GOT3 (cell line): ENCODE measurements at places on chromosomes 3 and 15.

DNA sequence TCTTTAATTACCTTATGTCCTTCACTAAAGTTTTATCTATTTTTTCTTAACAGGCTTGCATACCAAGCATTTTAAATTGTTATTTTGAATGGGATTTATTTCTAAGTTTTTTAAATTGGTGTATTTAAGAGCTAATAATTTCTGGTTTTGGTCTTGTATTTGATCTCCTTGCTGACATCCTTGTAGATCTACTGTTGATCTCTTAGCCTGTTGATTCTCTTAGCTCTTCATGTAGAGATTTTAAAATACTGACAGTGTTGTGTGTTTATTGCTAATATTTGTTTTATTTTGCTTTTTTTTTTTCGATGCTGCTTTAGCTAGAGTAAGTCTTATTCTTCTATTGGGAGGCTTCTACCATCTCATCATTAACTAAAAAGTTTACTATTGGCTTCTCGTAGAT, 65.5 kb downstream of the PLCL2 start:
- DNase-seq: no peak

DNA sequence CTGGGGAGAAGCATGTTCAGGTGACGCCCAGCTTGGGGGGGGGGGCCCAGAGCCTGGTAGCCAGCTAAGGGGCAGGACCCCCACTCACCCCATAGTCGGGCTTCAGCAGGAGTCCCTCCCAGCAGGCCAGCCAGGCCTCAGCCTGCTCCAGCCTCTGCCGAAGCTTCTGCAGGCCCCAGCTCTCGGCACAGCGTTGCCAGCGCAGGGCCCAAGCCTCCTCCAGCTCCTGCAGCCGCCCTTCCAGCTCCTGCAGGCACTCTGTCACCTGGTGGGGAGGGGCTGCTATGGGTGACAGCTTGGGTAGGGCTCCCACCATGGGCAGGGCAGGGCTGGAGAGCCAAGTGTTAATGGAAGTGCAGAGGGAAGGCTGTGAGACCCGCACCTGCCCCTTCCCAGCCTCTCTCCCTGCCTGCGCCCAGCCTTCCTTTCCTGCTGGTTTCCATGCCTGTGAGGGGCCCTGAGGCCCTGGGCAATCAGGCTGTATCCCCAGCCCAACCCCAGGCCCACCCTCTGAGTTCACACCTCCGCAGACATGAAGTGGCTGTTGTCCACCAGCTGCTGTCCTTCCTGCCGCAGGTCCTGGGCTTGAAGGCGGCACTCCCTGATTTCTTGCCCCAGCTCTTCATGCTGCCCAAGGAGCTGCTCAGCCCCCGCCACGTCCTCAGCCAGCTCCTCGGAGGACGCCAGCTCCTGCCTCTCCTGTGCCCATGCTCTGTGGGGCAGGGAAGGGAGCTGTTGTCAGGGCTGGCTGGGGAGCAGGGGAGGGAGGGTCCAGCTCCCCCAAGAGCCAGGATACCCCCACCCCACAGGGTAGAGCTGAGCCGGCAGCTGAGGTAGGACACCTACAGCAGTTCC, 14.3 kb downstream of the PLA2G4B start:
- DNase-seq: no peak

DNA sequence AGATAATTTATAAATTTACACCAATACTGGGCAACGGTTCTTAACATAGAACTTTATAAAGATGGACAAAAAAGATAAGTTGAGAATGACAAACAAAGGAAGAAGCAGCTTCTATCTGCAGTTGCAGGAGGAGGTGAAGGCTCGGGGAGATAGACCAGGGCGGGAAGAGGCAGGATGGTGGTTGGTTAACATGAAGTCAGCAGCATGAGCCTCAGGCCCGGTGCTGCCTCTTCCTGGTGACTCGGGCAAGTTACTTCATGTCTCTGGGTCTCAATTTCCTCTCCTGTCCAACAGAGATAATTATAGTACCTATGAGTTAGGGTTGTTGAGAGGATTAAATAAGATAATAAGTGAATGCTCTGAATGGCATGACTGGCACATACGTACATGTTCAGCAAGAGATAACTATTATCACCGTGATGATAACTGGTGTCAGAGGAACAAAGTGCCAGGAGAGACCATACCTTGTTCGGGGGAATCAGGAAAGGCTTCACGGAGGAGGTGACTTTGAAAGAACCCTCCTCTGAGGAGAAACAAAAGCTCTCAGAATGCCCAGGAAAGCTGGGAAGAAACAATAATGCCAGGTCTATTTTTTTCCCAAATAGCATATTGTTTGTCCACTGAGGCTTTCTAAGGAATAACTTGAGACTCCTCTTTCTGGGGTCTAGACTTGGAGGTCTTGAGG, 4.4 kb downstream of the PAK6 start:
- no peak for DNase-seq

GRCh38 chr15:38636597-38636996, 72.0 kb upstream of the RASGRP1 start:
- no peak for DNase-seq

DNA sequence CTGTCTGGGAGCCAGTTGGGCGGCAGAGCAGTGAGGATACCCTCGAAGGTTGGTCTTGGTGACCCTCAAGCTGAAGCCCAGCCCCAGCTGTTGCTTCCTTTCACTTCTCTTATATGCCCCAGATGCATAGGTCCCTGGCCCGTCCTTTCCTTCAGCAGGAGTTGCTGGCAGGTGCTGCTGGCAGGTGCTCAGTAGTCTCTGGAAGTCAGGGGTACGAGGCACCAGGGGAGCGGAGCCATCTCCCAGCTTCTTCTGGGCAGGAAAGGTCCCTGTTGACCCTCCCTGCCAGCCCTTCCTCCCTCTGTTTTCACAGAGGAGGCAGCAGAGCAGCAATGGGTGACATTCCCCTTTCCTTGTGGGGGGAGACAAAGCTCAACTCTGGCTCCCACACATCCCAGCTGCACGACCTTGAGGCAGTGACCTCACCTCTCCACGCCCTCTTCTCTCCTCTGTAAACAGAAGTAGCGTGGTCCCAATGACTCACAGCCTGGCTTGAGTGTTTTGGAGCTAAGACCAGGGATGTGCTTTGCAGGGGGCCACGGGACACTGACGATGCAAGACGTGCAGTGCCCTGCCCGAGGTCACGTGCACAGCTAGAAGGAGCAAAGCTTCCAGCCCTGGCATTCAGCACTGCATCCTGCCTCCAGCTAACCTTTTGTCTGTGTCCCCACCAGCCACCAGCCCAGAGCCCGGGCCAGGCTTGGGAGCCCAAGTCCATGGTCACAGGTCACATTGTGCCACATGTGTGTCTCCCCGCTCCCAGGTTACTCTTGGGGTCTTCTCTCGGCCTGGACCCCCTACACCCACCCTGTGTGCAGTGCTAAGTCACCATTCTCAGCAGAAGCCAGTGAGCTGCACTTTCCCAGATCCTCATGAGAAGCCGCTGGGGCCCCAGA, 49.7 kb downstream of the SLC6A6 start:
- no peak for DNase-seq

- no peak for DNase-seq
Observed at GRCh38 chr15:49747340-49747739, 126.5 kb downstream of the DTWD1 start.

GRCh38 chr3:172126741-172127140, 87.4 kb downstream of the FNDC3B start:
- DNase-seq: no peak

- DNase-seq: no peak
Observed at GRCh38 chr3:197598404-197598980, 42.7 kb upstream of the BDH1 start.

DNA sequence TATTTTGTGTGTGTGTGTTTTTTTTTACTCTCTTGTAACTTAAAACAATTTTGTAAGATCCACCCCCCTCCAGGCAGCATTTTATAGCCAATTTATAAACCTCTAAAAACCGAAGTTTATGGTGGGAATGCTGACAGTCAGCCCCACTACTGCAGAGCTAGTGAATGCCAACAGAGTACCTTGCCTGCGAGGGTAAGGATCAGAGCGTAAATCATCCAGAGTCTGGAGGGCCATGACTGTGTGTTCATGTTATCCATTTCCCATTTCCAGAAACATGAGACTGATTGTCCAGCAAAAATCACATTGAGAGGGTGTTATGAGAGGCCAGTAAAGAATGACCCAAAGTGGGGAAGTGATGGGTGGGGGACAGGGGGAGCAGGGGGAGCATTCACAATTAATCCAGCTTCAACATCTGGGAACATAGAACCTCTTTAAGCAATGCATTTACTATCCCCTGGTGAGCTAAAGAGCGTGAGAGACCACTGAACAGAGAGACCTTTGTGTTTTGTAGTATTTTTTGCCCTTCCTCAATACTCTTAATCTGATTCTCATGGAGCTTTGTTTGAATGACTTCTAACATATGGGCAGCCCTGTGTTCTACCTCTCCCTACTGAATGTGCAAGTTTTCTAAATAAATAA, 464.5 kb downstream of the RBMS3 start:
- no peak for DNase-seq

GRCh38 chr3:179179979-179180759, 32.0 kb downstream of the PIK3CA start:
- no peak for DNase-seq

DNA sequence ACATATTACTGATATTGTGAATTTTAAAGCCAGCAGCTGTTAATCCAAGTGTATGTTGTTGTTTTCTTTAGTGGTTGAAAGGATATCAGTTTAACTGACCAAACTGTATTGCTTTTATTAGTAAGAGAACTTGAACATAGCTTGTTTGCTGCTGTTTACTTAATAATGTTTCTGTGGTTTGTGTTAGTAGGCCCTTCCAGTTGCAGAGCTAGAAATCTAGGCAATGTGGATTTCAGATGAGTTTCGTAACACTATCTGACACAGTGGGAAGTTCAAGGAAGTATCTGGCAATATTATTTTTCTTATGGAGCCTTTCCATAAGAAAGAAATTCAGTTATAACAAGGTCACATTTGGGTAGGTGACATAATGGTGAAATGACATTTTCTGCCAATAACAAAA, 18.5 kb downstream of the ZNF609 start:
- DNase-seq: no peak

GRCh38 chr3:33211444-33211843, 7.2 kb downstream of the SUSD5 start:
- DNase-seq: no peak

GRCh38 chr15:68434021-68434420, 2.1 kb upstream of the ITGA11 start:
- DNase-seq: no peak

DNA sequence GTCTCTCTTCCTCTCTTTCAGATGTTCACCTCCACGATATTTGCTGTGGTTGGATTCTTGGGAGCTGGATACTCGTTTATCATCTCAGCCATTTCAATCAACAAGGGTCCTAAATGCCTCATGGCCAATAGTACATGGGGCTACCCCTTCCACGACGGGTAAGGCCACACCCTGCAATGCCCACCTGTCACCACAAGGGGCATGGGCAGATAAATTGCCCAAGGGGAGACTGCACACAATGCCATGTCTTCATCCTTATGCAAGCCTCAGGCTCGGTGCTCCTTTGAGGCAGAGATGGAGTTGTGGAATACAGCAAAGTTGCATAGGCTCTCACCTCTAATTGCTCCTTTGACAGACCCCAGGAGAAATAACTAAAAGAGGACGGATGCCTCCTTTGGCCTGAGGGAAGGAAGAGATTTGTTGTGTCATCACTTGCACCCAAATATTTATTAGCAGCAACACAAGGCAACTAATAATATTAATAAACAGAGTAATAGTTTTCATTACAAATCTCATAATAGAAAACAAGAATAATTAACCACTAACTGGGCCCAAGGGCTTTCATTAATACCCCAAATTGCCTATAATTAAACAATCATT, 13.2 kb downstream of the TM4SF4 start:
- no peak for DNase-seq

- DNase-seq: no peak
Observed at GRCh38 chr15:60128000-60128376, 123.9 kb downstream of the FOXB1 start.

GRCh38 chr3:46378426-46378942, 7.7 kb downstream of the CCR5 start:
- no peak for DNase-seq

DNA sequence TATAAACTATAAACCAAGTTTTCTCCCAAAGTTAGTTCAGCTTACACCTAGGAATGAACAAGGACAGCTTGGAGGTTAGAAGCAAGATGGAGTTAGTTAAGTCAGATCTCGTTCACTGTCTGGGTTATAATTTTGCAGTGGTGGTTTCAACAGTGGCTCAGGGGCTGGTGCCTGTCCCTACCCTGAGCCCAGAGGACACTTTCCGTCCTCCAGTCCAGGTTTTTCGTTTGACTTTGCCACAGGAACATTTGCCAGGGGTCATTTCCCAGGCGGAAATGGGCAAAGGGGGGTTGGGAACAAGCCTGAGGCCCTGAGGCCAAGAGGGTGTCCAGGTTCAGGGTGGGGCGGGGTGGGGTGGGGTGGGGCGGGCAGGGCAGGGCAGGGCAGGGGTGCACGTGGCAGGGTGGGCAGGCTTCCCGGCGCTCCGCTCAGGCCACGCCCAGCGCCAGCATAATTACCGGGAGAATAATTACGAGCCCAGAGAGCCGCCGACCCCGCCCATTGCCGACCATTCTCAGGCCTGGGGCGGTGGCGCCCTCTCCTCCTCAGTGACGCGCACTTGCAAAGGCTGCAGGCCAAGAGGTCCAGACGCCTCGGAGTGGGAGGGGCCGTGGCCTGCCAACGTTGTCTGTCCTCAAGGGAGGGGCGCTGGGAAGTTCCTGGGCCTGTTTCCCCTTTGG, 70.4 kb downstream of the KLF13 start:
- DNase-seq: peak; percentile 49

GRCh38 chr3:56366641-56367162, 101.6 kb downstream of the ERC2 start:
- no peak for DNase-seq

- DNase-seq: no peak
Observed at GRCh38 chr15:99466701-99467337, 99.0 kb upstream of the MEF2A start.

- no peak for DNase-seq
Observed at GRCh38 chr3:174955513-174956016, 96.4 kb downstream of the NAALADL2 start.

DNA sequence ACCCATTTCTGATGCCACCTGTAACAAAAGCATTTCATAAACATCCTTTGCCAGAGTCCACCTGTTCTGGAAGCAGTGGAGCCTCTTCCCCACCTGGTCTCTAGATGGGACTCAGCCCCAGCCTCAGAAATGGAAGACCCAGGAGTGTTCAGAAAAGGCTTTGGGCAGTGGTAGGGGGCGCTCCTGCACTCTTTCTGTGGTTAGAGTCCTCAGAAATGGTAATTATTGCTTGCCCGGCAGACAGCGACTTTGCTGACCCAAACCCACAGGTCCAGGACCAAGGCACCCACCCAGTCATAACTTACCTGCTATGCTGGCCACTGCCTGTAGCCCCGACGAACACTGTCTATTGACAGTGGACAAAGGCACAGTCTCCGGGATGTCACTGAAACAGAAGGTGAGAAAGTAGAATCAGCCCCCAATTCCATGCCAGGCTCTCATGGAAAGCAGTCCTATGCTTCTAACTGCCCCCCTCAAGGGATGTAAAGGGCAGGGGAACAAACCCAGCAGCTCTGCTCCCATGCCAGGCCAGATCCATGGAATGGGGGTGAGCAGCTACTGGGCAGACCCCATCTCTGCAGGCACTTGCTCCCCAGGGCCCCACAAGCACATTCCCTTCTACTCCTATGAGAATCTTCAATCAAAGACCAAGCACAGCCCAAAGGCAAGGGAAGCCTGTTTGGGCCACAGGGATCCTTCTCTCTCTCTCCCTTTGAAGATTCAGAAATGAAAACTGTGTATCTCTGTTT, 5.1 kb downstream of the ACAA1 start:
- no peak for DNase-seq

- DNase-seq: no peak
Observed at GRCh38 chr3:65173841-65174240, 486.0 kb upstream of the ADAMTS9 start.

- DNase-seq: no peak
Observed at GRCh38 chr3:4584456-4585249, 91.5 kb downstream of the ITPR1 start.
